ENCODE measurements at places on chromosomes 3 and 15.

GRCh38 chr3:66839508-66839907 is 158.6 kb upstream of the KBTBD8 start:
- no peak for DNase-seq

DNA sequence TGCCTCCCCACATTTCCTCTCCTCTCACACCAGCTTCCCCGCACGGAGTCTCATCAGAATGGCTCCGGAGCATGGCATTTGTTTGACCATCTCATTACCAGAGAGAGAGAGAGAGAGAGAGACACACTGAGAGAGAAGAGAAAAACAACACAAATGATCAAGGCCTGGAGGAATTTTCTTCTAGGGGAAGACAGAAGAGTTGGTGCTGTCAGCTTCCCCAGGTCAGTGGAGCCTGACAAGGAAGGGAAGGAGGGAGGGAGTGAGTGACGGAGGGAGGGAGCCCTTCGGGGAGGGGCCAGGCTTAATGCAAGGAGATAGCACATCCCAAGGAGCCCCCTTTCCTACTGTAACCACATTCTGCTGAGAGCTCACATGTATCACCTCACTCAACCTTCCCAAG is 9.1 kb downstream of the ST8SIA2 start:
- DNase-seq = no peak

DNA sequence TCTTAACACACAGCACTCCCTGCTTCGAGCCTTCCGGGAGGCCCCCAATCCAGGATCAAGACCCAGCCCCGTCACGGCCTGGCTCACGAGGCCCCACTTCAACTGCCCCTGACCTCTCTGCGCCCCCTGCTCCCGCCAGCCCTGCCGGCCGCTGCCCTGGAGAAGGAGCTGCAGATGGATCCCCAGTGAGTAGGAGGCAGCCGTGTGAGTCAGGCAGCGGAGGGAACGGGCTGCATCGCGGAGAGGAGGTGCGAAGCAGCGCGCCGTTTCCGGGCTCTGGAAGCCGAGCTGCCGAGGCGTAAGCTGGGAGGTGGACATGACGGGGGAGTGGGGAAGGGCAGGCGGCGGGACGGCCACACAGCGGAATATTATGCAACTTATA is 133.4 kb downstream of the TPRA1 start:
- DNase-seq = no peak

GRCh38 chr3:50194128-50194902 is 2.9 kb downstream of the GNAT1 start:
- DNase-seq = no peak

DNA sequence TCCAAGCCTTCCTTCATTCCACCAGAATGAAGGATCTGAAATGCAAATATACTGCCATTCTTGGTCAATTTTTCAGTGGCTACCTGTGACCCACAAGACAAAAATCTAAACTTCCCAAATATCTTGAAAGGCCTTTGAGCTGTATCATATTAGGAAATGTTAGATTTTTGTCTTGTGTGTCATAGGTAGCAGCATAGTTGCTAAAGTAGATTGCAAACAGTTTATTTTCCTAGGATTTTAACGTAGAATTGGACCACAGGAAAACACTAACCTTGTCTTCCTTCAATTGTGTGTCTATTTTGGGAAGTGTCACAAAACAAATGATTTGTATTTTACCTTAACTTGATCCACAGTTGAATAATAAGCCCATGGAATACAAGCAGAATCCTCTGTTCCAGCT is 42.4 kb downstream of the CP start:
- DNase-seq = no peak

- no peak for DNase-seq
Observed at GRCh38 chr3:17639765-17640164, 102.7 kb downstream of the TBC1D5 start.

All from NCI-H2081 treated with DMSO at 0.1 percent for 48 hours (cell line).